Motor neuron (in vitro differentiated cells): ENCODE measurements at places on chromosomes 12 and 14.

- no peak for ATAC-seq
Measured at GRCh38 chr14:51441001-51441400, 201.0 kb downstream of the TMX1 start.

- ATAC-seq = no peak
Measured at GRCh38 chr14:63245893-63246292, 41.6 kb downstream of the RHOJ start.

- no peak for ATAC-seq
Measured at GRCh38 chr14:105323663-105324062, 9.1 kb downstream of the PACS2 start.

DNA sequence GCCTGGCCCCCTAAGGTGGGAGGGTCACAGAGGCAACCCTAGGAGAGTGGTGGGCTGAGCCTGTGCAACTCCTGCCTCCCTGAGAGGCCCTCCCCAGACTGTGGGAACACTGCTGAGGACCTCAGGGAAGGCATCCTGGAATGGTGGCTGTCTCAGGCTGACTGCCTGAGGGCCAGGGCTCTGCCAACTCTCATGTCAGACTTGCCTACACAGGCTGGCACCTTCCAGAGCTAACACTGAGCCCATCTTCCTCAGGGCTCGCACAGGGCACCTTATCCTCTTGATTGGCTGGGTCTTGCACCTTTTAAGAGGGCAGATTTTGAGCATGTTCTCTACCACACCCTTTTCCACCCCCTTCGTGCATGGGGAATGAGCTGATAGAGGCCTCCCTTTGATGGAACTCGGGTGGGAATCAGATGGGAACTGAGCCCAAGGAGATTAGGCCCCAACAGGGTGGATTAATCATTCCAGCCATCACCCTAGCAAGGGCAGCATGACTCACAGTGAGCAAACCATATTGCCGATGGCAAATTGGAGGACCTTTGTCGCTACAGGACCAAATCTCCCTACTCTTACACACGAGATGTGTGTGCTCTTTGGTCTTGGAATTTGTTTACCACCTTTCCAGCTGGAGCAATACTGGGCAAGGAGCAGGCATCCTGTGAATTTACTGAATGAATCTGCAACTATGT lies 702.8 kb downstream of the VRK1 start:
- no peak for ATAC-seq

GRCh38 chr12:88223519-88223918 lies 81.4 kb downstream of the TMTC3 start:
- no peak for ATAC-seq

GRCh38 chr12:47590771-47591360 lies 115.0 kb downstream of the RPAP3 start:
- peak; percentile 63 for ATAC-seq

DNA sequence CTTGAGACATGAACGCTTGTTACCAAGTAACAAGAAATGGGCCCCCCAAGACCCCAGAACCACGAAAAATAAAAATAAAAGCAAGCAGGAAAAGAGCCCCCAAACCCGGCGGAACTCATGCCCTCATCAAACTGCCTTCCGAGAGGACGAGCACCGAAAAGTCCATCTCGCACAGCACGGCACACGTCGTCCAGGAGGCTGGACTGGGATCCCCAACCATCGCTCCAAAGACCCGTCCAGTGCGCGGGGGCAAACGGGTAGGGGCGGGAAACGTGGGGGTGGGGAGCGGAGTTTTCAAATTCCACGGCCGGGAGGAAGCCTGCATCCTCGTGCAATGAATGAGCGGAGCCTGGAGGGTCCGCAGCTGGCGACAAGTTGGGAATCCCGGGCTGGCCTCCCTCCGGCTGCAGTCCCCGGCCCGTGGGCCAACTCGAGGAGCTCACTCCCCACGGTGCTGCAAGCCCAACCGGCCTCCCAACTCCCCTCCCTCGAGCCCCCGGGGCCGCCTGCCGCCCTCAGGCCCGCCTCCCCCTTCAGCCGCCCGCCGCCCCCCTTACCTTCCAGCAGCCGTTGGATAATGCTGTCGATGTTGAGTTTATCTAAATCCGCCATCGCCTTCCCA lies 484 bp downstream of the PPP1CC start:
- peak; percentile 10 for ATAC-seq

DNA sequence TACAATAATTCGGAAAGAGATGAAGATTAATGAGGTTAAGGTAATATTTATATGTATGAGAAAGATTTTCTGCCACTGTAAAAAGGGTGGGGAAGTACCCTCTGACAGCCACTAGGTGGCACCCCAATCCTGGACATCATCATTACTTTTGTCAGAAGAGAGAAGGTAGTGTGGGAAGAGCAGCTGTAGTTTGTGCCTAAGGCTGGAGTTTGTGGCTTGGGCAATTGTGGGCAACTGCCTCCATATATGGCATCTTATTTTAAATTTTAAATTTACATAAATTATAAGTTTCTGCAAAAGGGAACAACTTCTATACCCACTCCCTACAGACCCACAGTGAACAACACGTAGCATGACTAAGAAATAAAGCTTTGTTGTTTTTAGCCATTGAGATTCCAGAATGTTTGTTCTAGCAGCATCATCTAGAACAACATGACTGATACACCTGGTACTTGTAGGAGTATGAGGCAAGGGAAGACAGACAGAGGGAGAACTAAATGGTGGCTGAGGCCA lies 34.4 kb upstream of the SYCP3 start:
- ATAC-seq = peak; percentile 55

GRCh38 chr14:48842785-48843184 lies 743.4 kb downstream of the RPS29 start:
- no peak for ATAC-seq

DNA sequence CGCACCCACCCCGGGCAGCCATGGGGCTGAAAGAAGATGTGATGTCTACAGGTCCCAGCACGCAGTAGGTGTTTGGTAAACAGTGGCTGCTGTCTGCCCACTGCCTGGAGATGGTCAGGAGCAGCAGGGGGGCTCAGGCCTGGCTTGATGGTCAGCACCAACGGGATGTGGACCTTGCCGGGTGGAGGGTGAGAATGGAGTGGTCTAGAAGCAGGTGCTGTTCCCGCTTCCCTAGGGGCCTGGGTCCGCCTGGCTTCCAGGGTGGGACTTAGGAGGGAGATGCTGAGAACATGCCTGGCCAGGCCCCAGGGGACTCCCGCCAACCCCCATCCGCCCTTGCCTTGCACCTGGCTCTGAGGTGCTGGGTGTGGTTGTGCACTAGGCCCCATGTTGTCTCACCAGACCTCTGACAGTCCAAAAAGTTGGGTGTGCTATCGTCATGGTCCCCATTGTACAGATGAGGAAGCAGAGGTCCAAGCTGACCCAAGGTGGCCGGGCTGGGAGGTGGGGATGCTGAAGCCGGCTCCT lies 12.9 kb downstream of the FAM222A start:
- ATAC-seq = no peak

DNA sequence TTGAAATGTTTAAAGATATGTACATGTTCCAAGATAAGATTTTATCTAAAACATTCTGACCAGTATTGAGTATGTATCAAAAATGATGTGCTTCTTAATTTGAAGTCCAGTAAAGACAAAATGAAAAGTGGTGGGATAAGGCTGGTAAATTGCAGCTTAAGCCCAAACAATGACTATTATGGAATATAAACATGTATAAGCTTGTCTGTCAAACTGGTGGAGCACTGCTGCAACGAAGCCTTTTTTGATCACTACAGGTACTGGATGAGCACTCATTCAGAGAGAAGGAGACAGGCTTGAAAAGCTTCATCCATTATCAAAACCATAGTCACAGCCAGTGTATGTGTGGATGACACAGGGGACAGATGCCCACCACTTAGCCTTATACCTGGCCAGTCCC lies 138.4 kb downstream of the ATP23 start:
- no peak for ATAC-seq

- ATAC-seq = no peak
Measured at GRCh38 chr12:65860600-65860999, 36.3 kb downstream of the HMGA2 start.

GRCh38 chr14:79971330-79971729 lies 240.0 kb downstream of the DIO2 start:
- ATAC-seq = peak; percentile 92

DNA sequence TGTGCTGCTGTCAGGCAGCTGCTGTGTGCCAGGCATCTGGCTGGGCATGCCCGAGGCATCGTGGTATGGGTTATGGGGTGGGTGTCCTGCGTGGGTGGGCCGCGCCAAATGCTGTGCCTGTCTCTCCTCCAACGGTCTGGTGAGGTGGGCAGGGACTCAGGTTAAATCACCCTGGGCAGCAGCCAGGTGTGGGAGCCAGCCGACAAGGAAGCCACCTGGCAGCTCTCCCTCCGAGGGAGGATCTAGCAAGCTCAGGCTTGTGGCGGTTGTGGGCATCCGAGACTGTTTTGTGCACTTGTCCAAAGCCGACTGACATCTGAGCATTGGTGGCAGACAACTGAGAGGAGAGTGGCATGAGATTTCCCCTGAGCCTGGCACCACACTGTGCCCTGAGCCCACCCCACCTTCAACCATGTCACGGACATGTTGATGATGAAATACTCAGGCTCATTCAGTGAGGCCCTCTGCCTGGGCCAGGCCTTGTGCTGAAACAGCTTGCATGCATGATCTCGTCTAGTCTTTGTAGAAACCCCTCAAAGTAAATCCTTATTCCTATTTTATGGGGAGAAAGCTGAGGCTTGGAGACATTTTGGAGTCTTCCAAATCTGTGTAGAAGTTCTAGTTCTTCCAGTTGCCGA lies 181.8 kb upstream of the MYL2 start:
- no peak for ATAC-seq

DNA sequence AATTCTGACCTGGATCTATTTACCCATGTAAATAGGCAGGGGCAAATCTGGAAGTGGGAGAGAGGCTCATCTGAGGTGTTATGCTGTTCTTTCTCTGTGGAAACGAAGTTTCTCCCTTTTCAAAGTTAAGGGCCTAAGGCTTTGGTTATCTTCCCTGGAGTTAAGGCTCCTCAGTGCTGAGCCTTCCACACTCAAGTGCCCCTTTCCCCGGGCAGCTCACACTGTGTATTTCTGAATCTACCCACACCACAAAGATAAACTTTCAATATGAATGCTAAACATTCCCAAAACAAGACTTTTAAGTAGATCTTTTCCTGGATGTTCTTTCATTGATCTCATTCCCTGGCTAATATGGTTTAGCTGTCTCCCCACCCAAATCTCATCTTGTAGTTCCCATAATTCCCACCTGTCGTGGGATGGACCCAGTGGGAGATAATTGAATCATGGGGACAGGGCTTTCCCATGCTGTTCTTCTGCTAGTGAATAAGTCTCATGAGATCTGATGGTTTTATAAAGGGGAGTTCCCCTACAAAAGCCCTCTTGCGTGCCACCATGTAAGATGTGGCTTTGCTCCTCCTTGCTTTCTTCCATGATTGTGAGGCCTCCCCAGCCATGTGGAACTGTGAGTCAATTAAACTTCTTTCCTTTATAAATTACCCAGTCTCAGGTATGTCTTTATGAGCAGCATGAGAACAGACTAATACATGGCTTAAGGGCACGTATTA lies 251.1 kb downstream of the NAV3 start:
- ATAC-seq = no peak

GRCh38 chr12:50764286-50765094 lies 589 bp downstream of the ATF1 start:
- ATAC-seq = peak; percentile 67

- ATAC-seq = no peak
Measured at GRCh38 chr12:107650977-107651376, 34.6 kb upstream of the PWP1 start.

GRCh38 chr14:69808919-69809808 lies 12.1 kb upstream of the SLC10A1 start:
- ATAC-seq = no peak

- no peak for ATAC-seq
Measured at GRCh38 chr12:12007001-12007712, 63.6 kb upstream of the BCL2L14 start.

GRCh38 chr14:93792391-93792790 lies 4.1 kb upstream of the PRIMA1 start:
- no peak for ATAC-seq

DNA sequence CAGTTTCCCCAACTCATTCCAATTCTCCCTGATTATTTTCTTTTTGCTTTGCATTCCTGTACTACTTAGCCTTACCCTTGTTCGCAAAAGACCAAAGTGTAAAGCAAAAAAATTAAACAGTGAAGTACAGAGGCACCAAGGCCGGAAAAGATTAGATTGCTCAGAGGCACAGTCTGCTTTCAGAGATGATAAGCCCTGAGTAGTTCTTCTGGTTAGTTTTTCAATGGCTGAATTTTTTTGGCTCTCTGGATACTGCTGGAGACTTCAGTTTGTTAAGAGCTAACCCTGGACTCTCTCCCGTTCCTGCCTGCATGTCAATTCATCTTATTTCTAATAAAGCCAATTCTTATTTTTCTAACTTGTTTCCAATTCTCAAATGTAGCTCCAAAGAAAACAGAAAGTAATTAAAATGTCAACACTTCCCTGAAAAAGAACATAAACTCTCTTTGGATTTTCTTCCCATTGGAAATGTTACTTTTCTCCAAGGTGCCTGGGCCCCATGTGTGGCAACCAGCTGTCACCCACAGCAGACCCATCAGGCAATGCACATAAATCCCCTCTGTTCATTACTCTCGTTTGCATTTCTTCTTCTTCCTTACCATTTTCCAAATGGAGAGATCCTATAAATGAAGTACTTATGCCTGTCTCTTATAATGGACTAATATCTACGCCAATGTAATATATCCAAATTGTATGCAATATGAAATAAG lies 142.8 kb downstream of the BTG1 start:
- ATAC-seq = no peak

GRCh38 chr12:81094718-81095360 lies 17.0 kb downstream of the ACSS3 start:
- no peak for ATAC-seq

GRCh38 chr12:117679776-117680175 lies 289.0 kb downstream of the KSR2 start:
- no peak for ATAC-seq

GRCh38 chr12:15679151-15679550 lies 110.0 kb downstream of the EPS8 start:
- ATAC-seq = no peak

DNA sequence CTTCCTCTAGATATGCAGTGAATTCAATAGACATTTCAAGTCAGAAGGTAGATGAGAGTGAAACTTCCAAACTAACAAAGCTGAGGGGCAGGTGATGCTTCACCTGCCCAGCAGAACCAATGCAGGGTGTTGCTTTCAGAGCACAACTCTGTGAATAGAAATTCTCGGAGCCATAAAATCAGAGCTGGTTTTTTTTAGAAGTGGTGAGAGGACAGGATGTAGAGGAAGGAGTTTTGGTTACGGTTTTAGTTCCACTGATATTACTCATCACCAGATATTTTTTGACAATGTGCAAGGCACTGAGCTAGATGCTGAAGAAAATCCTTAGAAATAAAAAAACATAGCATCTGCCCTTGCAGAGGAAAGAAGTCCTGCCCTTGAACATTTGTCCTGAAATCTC lies 62.2 kb downstream of the BMP4 start:
- ATAC-seq = no peak

DNA sequence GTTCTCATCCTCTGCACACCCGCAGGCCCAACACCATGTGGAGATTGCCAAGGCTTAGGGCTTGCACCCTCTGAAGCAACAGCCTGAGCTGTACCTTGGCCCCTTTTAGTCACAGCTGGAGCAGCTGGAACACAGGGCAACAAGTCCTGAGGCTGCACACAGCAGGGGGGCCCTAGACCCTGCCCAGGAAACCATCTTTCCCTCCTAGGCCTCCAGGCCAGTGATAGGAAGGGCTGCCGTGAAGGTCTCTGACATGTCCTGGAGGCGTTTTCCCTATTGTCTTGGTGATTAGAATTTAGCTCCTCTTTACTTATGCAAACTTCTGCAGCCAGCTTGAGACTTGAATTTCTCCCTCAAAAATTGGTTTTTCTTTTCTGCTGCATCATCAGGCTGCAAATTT lies 373.5 kb upstream of the CLEC14A start:
- no peak for ATAC-seq

GRCh38 chr12:56151672-56152131 lies 685 bp upstream of the MYL6B start:
- peak; percentile 45 for ATAC-seq

GRCh38 chr12:49230805-49231194 lies 34.1 kb upstream of the TUBA1C start:
- no peak for ATAC-seq
